ENCODE measurements at places on chromosomes 1 and 21. TPM values are rescaled to one million over a fixed set of nuclear protein-coding genes. Genes with fewer than 3 reads are reported as not detected.

GRCh38 chr1:62977366-62977765, 193.4 kb downstream of the ATG4C start:
- no peaks in the 10 kb centered on the region for H3K36me3 ChIP-seq
- H3K4me1 ChIP-seq: no peaks in the 10 kb centered on the region

- no peaks in the 10 kb centered on the region for H3K27me3 ChIP-seq
- peak; percentile 91 for DNase-seq
These were observed at the start of gene SLC39A1 for GRCh38 chr1:153963030-153963849. Gene SLC39A1 (minus strand): TSS chr1:153963537. CDS start chr1:153962715, 822 bp downstream.

DNA sequence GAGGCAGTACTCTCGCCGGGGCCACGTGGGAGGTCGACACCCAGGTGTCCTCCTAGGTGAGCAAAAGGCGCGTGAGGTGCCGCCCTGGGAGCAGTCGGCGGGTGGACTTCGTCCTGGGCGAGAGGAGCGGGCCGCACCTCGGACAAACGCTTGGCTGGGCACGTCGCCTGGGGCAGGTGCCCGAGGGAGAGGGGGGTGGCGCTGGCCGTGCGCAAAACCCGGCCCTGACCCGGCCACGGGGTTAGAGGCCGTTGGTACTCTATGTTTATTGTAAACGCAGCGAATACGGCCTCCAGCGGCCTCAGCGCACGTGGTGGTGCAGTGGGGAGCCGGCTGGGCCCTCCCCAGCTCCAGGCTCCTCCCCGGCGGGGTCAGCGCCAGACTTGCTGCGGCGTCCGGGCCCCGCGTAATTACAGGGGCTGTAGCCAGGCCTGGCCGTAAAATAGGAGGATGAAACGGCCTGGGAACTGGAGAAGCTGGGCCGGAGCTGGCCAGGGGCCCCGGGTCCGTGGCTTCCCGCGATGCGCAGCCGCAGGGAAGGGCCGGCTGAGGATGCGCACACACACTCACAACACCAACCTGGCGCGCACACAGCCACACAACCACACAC, 1.6 kb upstream of the EFNA1 start:
- no peaks in the 10 kb centered on the region for H3K36me3 ChIP-seq
- peaks cover 24% of the 10 kb centered on the region for H3K27me3 ChIP-seq
- no peak for DNase-seq
- peaks cover 14% of the 10 kb centered on the region for H3K4me1 ChIP-seq
- no peak overlapping the region for H3K4me3 ChIP-seq

GRCh38 chr1:213110349-213111300, 59.6 kb downstream of the RPS6KC1 start:
- H3K27me3 ChIP-seq: no peaks in the 10 kb centered on the region
- peaks cover 7% of the 10 kb centered on the region for H3K4me1 ChIP-seq
- peak; percentile 41 for DNase-seq
- no peak overlapping the region for H3K4me3 ChIP-seq
- H3K36me3 ChIP-seq: no peaks in the 10 kb centered on the region
- no peak overlapping the region for H3K27ac ChIP-seq

DNA sequence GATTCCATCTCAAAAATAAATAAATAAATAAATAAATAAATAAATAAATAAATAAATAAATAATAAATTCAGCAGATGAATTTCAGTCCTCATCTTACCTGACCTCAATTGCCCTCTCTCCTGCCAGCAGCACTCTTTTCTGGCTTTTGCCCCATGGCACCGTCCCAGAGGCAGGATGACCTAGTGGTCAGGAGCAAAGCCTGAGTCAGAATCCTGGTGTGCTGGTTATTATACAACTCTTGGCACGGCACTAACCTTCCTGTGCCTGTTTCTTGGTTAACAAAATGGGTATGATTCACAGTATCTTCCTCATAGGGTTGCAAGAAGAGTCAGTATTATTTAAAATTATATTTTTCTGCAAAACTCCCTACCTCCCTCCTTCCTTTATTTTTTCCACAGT, 43.0 kb downstream of the NKAIN1 start:
- no peaks in the 10 kb centered on the region for H3K4me1 ChIP-seq
- no peak for DNase-seq
- no peaks in the 10 kb centered on the region for H3K36me3 ChIP-seq
- H3K27me3 ChIP-seq: no peaks in the 10 kb centered on the region

- H3K27me3 ChIP-seq: no peaks in the 10 kb centered on the region
- no peaks in the 10 kb centered on the region for H3K36me3 ChIP-seq
- H3K4me3 ChIP-seq: no peak overlapping the region
- H3K4me1 ChIP-seq: no peaks in the 10 kb centered on the region
- no peak for DNase-seq
- H3K27ac ChIP-seq: no peak overlapping the region
These were observed 75.8 kb downstream of the CTH start for GRCh38 chr1:70486676-70487458.

DNA sequence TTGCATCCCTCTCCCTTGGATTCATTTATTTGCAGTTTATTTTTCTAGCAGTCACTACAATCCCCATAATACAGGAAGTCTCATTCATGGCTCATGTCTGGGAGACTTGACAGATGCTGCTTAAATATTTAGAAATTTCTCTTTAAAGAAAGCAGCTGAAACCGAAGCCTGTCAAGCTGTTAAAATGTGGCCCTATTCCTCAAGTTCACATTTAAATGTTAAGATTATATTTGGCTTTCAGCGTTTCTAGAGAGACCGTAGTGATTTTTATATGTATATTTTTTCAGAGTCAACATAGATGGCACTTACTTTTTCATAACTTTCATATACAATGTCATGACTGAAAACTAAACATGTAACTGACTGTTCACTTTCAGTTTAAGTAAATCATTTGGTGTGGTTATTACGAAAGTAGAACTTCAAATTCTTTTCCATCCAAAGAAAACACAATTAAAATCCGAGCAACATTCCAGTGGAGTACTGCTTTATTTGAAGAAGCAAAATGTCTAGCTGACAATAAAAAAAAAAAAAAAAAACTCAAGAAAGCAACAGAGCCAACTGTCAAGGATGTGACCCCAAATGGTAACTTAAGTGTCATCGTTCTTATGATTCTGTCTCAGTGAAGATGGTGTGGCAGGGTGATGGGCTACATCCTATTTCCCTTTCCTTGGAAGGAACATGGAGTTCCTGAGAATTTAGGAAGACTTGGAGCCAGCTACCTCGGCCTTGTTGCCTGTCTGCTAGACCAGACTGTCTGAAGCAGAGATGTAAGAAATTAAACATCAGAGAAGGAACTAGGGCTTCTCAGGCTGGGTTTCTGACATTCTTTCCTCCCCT, 37.8 kb downstream of the MIS18A start:
- H3K4me1 ChIP-seq: peaks cover 10% of the 10 kb centered on the region
- no peak overlapping the region for H3K27ac ChIP-seq
- H3K36me3 ChIP-seq: no peaks in the 10 kb centered on the region
- no peaks in the 10 kb centered on the region for H3K27me3 ChIP-seq

DNA sequence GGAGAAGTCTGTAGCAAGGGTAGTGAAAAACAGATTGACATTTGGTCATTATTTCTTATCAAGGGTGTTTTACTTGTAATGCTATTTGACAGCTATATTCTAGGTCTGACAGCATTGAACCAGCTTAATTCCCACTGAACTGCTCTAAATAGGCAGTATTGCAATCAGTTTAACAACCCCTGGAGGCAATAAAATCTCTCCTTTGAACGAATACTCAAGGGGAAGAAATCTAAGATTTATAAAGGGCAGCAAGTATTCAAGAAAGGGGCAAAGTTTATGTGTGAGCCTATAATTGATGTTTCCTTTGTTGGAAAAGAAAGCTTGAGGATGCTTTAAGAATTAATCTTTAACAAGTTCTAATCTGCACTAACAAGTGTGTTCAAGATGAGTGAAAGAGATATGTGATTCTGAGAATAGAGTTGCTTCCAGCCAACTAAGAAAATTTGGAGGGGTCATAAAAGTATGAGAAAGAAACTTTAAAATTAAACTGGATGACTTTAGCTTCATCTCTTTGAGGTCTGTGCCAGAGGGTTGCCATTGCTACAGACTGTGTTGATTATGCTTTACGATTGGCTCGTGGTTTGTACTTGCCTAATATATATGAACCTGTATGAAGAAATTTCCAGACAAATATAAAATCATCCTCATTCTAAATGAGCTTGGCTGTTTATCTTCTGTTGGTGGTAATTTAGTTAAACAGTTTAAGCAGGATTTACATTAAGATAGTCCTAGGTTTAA, 72.5 kb downstream of the ZNF326 start:
- no peak for DNase-seq
- no peaks in the 10 kb centered on the region for H3K27me3 ChIP-seq
- H3K36me3 ChIP-seq: no peaks in the 10 kb centered on the region
- no peaks in the 10 kb centered on the region for H3K4me1 ChIP-seq
- H3K4me3 ChIP-seq: no peak overlapping the region

- H3K27me3 ChIP-seq: no peaks in the 10 kb centered on the region
- no peak overlapping the region for H3K27ac ChIP-seq
- H3K36me3 ChIP-seq: no peaks in the 10 kb centered on the region
- no peaks in the 10 kb centered on the region for H3K4me1 ChIP-seq
These were observed 34.1 kb downstream of the EGLN1 start for GRCh38 chr1:231387770-231388669.

DNA sequence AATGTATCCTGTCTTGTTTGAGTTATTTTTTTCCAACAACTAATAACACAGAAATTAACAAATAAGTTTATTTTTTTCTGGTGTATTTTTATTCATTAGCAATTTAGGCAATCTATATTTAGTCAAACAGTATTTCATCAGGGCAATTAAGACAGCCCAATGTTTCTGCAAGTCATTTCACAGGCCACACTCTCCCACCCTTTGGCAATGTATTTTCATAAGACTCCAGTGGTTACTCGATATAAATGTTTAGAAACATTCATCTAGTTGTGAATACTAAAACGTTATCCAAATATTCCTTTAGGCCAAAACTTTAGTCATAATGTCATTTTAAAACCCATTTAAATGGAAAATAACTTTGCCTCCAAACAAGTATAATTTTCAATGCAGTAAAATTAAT, 142.1 kb downstream of the KCNT2 start:
- DNase-seq: no peak
- no peaks in the 10 kb centered on the region for H3K4me1 ChIP-seq
- H3K27me3 ChIP-seq: no peaks in the 10 kb centered on the region
- H3K27ac ChIP-seq: no peak overlapping the region

- no peaks in the 10 kb centered on the region for H3K27me3 ChIP-seq
- H3K4me1 ChIP-seq: no peaks in the 10 kb centered on the region
- H3K27ac ChIP-seq: no peak overlapping the region
- no peak overlapping the region for H3K4me3 ChIP-seq
- DNase-seq: no peak
These were observed 2.0 kb downstream of the CFAP45 start for GRCh38 chr1:159897962-159898361.

GRCh38 chr21:28089599-28090441, 902.9 kb downstream of the LTN1 start:
- DNase-seq: no peak
- no peaks in the 10 kb centered on the region for H3K27me3 ChIP-seq
- no peaks in the 10 kb centered on the region for H3K4me1 ChIP-seq

DNA sequence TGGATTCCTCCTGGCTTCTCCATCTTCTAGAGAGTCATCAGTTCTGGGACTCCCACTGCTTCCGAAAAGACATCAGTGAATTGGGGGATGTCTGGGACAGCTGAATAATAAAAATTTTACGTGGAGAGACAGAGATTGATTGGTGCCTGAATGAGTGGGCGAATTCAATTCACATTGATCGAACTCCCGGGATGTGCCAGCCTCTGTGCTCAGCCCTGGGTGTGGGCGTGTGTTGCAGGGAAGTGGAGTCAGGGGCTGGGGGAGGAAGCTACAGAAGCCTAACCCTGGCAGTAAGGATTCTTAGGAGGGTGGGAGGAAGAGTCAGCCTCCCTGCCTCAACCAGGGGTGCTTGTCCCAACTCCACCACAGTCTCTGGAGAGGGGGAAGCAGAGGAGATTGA, 18.0 kb upstream of the STUM start:
- H3K4me3 ChIP-seq: no peak overlapping the region
- H3K27me3 ChIP-seq: peaks cover 3% of the 10 kb centered on the region
- no peak for DNase-seq
- H3K27ac ChIP-seq: no peak overlapping the region
- no peaks in the 10 kb centered on the region for H3K36me3 ChIP-seq

DNA sequence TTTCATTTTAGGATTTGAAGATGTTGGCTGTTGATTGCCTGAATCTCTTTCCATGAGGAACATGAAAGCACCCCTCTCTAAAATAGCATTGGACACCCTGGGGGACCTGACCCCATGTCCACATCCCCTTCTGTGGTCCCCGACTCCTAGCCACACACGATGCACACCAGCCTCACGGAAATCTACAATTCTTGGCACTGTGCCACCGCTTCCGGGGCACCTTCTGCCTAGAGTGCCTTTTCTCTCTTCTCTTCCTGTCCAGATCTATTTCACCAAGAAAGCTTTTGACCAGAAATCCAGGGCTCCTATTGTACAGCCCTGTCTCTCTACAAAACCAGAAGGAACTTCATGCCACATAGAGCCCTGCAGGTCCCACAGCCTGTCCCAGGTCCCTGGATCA, 50.3 kb downstream of the MYSM1 start:
- no peaks in the 10 kb centered on the region for H3K27me3 ChIP-seq
- no peak overlapping the region for H3K27ac ChIP-seq
- H3K36me3 ChIP-seq: peaks cover 2% of the 10 kb centered on the region
- DNase-seq: no peak
- H3K4me3 ChIP-seq: no peak overlapping the region

- H3K4me3 ChIP-seq: no peak overlapping the region
- no peak for DNase-seq
- no peaks in the 10 kb centered on the region for H3K4me1 ChIP-seq
These were observed 24.8 kb downstream of the S100A10 start for GRCh38 chr1:151968791-151969399.

- H3K27me3 ChIP-seq: no peaks in the 10 kb centered on the region
- H3K36me3 ChIP-seq: no peaks in the 10 kb centered on the region
- no peaks in the 10 kb centered on the region for H3K4me1 ChIP-seq
- no peak overlapping the region for H3K4me3 ChIP-seq
- no peak overlapping the region for H3K27ac ChIP-seq
These were observed 16.6 kb upstream of the TINAGL1 start for GRCh38 chr1:31559715-31560114.

- no peak overlapping the region for H3K27ac ChIP-seq
- H3K4me3 ChIP-seq: no peak overlapping the region
- peaks cover 12% of the 10 kb centered on the region for H3K36me3 ChIP-seq
These were observed 19.0 kb downstream of the MRPS6 start for GRCh38 chr21:34092262-34092921.

GRCh38 chr1:110390096-110390495, 730 bp downstream of the SLC16A4 start:
- H3K4me3 ChIP-seq: no peak overlapping the region
- H3K36me3 ChIP-seq: no peaks in the 10 kb centered on the region
- DNase-seq: no peak
- no peak overlapping the region for H3K27ac ChIP-seq

GRCh38 chr1:52037402-52037814, 3.8 kb upstream of the KTI12 start:
- peaks cover 4% of the 10 kb centered on the region for H3K4me1 ChIP-seq
- DNase-seq: no peak
- H3K36me3 ChIP-seq: peaks cover 17% of the 10 kb centered on the region
- H3K27ac ChIP-seq: no peak overlapping the region
- H3K27me3 ChIP-seq: no peaks in the 10 kb centered on the region

- no peak for DNase-seq
- H3K27ac ChIP-seq: no peak overlapping the region
- H3K36me3 ChIP-seq: no peaks in the 10 kb centered on the region
- H3K4me1 ChIP-seq: no peaks in the 10 kb centered on the region
These were observed 20.6 kb upstream of the RNU1-4 start for GRCh38 chr1:16719571-16720350.

The OR10Z1 gene
- total RNA-seq: not detected

The ANKRD35 gene
- 0.08 TPM for total RNA-seq

The ADAM30 gene
- not detected for total RNA-seq

The NME7 gene
- 4.2 TPM for total RNA-seq

The AIDA gene
- 28.3 TPM for total RNA-seq

The CIART gene
- 1.4 TPM for total RNA-seq

The ITGB3BP gene
- 38.9 TPM for total RNA-seq

The ST6GALNAC3 gene
- 0.19 TPM for total RNA-seq

The DDAH1 gene
- total RNA-seq: 0.44 TPM

The PHC2 gene
- 35.9 TPM for total RNA-seq

The LHX8 gene
- total RNA-seq: not detected

The CD2 gene
- 2.9 TPM for total RNA-seq

The GPR153 gene
- total RNA-seq: 2.4 TPM

Data from GM12878 (cell line).